ENCODE measurements at places on chromosomes 7 and 10. TPM values are rescaled to one million over a fixed set of nuclear protein-coding genes. Genes with fewer than 3 reads are reported as not detected.

CALCR gene
- 0.15 TPM for total RNA-seq

- no peaks in the 10 kb centered on the region for H3K36me3 ChIP-seq
These were observed 573 bp downstream of the BLVRA start for GRCh38 chr7:43758822-43759683.

GRCh38 chr7:45015313-45015712 is 15.3 kb downstream of the CCM2 start:
- no peaks in the 10 kb centered on the region for H3K27me3 ChIP-seq
- H3K4me1 ChIP-seq: peaks cover 4% of the 10 kb centered on the region
- peaks cover 6% of the 10 kb centered on the region for H3K36me3 ChIP-seq
- H3K27ac ChIP-seq: no peak overlapping the region
- no peak for DNase-seq

POP7 gene
- total RNA-seq: 28.7 TPM

KLHDC10 gene
- 19.1 TPM for total RNA-seq

HNRNPA2B1 gene
- 160 TPM for total RNA-seq

- H3K4me1 ChIP-seq: peaks cover 47% of the 10 kb centered on the region
- H3K27ac ChIP-seq: peak overlapping the region; percentile 11
- H3K36me3 ChIP-seq: no peaks in the 10 kb centered on the region
- peak overlapping the region; percentile 47 for H3K4me3 ChIP-seq
- no peak for DNase-seq
- no peaks in the 10 kb centered on the region for H3K27me3 ChIP-seq
These were observed 967 bp downstream of the ELFN1 start for GRCh38 chr7:1670894-1671593.

DNA sequence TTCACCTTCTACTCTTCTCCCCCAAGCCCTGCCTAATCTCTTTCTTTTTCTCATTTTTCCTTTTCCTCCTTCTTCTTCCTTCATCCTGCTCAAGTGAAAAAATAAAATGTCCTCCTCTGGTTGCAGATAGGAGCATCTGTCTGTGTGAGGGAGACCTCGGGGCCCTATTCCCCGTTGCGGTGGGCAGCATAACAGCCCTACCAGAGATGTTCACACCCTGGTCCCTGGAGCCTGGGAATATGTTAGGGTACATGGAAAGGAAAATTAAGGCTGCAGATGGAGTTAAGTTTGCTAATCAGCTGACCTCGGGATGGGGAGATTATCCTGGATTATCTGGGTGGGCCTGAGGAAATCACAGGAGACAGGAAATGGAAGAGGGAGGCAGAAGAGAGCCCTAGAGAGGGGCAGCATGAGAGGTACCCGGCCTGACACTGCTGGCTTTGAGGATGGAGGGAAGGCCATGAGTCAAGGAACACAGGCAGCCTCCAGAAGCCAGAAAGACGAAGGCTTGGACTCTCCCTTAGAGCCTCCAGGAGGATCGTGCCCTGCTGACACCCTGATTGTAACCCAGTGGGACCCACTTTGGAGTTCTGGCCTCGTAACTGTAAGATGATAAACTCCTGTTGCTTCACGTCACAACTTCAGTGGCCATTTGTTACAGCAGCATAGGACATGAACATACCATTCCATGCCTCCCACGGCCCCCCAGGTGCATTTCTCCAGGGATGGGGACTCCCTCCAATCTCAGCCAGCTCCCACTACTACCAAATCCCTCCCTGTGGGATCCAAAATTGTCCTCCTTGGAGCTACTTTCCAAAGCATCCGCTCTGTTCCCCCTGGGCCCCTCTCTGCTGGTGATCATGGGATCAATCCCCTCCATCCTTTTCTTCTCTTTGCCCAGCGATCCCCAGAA is 39.0 kb upstream of the ZMIZ1 start:
- no peaks in the 10 kb centered on the region for H3K36me3 ChIP-seq
- H3K27me3 ChIP-seq: no peaks in the 10 kb centered on the region
- no peak overlapping the region for H3K27ac ChIP-seq
- H3K4me3 ChIP-seq: no peak overlapping the region

MBLAC1 gene
- 3.3 TPM for total RNA-seq

Measured in right atrium auricular region (tissue), 2 donors.